ENCODE measurements at places on chromosomes 11 and 22. TPM values are rescaled to one million over a fixed set of nuclear protein-coding genes. Genes with fewer than 3 reads are reported as not detected.

DNA sequence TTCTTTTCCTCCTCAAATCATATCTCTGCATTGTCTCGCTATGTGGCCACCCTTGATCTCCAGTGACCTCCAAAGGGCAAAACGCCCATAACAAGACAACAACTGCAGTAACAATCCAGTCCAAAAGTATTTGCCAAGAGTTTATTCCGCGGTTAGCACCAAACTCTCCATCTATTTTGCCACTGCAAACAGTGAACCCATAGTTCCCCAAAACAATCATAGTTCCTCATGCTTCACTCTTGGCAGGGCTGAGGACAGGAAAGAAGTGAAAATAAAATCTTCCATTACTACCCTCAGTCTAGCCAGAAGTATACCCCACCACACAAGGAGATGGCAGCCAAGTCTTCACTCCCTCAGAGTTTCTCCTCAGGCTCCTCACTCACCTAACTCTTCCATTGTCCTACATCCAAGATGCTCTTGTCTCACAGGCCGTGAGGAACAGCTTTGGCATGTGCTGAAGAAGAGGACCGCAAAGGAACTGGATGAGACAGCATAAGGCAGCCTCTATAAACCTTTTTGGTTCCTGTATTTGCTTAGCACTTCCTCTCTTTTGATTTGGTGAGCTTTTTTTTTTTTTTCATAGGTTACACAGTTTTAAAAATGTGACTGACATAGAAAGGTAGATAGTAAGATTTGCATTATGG, at the start of gene LPXN:
Gene LPXN, minus strand, starts transcription at position 480 of the 644 bp plus-strand sequence. Its CDS starts 84 bp downstream, at position 396.
- H3K27me3 ChIP-seq: no peaks in the 10 kb centered on the region
- H3K4me3 ChIP-seq: peak within 1 kb of the TSS; percentile 72
- H3K4me1 ChIP-seq: peaks cover 57% of the 10 kb centered on the region

Gene IL17REL
- total RNA-seq: 0.09 TPM

DNA sequence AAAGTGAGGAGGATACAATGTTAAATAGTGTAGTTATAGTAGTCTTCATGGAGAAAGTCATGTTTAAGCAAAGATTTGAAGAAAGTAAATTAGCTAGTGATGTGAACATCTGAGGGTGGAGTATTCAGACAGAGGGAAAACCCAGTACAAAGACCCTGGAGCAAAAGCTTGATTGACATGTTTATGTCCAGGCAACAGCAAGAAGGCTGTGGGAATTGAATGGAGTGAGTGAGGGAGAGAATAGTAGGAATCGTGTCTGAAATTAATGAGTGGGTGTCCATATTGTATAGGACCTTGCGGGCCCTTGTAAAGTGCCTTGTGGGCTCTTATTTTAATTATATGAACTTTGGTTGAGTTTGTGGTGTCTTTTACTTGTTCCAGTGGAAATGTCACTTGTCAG, 424.1 kb upstream of the KIRREL3 start:
- H3K36me3 ChIP-seq: no peaks in the 10 kb centered on the region
- no peaks in the 10 kb centered on the region for H3K4me1 ChIP-seq
- no peak overlapping the region for H3K27ac ChIP-seq
- H3K4me3 ChIP-seq: no peak overlapping the region
- no peaks in the 10 kb centered on the region for H3K27me3 ChIP-seq
- DNase-seq: no peak

Gene SLC22A8
- not detected for total RNA-seq

- no peaks in the 10 kb centered on the region for H3K36me3 ChIP-seq
- peaks cover 24% of the 10 kb centered on the region for H3K4me1 ChIP-seq
- H3K27me3 ChIP-seq: no peaks in the 10 kb centered on the region
These were observed 62.7 kb downstream of the PAK1 start for GRCh38 chr11:77411137-77411707.

Gene MYEOV
- 1.2 TPM for total RNA-seq

Gene TMEM80
- total RNA-seq: 33.9 TPM

DNA sequence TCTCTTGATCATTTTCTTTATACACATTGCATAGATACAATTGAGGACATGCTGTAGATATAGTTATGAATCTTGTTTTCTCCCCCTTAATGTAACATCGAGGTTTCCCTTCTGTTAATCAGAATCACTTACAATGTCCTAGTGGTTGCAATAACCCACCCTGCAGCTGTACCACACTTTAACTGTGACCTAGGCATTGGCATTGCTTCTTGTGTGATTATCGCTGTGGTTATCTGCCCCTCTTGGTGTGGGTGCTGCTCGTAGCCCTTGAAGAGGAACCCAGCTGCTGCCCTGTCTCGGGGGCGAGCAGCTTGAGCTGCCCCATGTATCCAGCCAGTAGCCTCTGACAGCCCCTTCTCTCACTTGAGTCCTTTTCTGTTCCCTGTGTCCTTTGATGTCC, 1.5 kb downstream of the DGAT2 start:
- no peaks in the 10 kb centered on the region for H3K36me3 ChIP-seq
- DNase-seq: no peak
- peaks cover 24% of the 10 kb centered on the region for H3K27me3 ChIP-seq
- H3K4me3 ChIP-seq: no peak overlapping the region
- no peak overlapping the region for H3K27ac ChIP-seq

DNA sequence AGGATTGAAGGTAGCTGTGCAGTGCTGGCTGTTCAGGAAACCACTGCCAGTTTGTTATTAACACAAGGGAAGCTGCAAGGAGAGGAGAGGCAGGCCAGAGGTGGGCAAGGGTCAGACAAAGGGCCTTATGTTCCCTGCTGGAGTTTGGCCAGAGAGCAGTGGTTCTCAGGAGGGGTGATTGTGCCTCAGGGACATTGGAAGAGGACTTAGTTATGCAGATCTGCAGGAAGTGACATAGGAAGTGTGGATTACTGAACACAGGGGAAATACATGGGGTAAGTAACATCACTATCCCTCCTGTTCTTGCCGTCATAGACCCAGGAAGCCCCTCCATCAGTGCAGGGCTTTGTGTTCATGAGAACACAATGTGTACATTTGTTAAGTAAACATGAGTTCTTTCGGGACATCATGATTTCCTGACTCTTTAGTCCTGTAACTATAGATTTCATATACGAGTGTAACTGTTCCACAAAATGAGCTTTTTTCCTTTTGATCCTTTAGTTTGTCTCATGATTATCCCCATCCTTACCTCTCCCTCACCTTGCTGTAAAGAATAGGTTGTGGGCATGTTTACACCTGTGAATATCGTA, 5.9 kb downstream of the SRRD start:
- no peaks in the 10 kb centered on the region for H3K27me3 ChIP-seq
- H3K4me1 ChIP-seq: peaks cover 18% of the 10 kb centered on the region
- DNase-seq: no peak
- peaks cover 80% of the 10 kb centered on the region for H3K36me3 ChIP-seq
- H3K4me3 ChIP-seq: no peak overlapping the region

- H3K36me3 ChIP-seq: no peaks in the 10 kb centered on the region
- no peaks in the 10 kb centered on the region for H3K4me1 ChIP-seq
- no peak for DNase-seq
- H3K4me3 ChIP-seq: no peak overlapping the region
These were observed 793.5 kb upstream of the CNTN5 start for GRCh38 chr11:98227278-98227677.

Gene TREH
- 0.30 TPM for total RNA-seq

DNA sequence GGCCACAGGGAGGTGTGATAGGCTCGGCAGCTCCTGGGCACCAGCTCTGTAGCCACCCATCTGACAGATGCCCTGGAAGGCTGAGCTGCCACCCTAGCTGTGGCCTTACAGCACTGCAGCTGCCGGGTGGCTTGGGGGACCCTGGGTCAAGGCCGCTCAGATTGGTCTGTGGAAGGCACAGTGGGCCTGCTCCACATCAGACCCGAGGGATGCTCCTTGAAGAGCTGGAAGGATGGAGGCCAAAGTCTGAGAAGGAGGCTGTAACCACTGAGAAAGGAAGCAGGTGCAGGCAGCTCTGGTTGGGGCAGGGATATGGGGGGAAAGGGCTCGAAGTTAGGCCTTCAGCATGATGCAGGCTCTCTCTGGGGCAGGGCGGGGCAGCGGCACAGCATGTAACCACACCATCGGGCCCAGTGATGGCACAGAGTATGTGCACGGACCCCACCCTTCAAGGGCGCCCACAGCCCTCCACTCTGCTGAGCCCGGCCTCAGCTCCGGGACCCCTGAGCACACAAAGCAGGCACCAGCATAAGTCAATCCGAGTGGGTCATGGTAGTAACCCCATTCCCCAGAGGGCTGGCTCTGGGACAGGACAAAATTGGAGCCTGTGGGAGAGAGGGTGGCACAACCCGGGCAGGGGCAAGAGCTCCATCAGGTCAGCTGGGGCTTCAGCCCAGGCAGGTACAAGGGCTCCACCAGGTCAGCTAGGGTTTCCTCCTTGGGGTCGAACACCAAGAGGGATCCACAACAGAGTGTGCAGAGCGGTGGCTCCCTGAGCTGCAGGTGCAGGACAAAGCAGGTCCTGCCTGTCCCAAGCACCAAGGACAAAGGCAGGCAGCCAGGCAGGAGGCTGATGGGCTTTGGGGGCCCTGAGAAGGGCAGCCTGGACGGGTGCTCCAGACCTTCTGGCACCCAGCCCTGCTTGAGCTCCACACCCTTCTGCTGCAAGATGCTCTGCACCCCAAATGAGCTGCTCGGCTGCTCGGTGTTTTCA, 1511.1 kb downstream of the BRD1 start:
- no peak overlapping the region for H3K27ac ChIP-seq
- H3K4me3 ChIP-seq: no peak overlapping the region
- H3K4me1 ChIP-seq: no peaks in the 10 kb centered on the region
- DNase-seq: peak; percentile 32

- DNase-seq: peak; percentile 10
- H3K4me1 ChIP-seq: peaks cover 13% of the 10 kb centered on the region
- no peak overlapping the region for H3K4me3 ChIP-seq
These were observed 51.9 kb upstream of the PTPRJ start for GRCh38 chr11:47928426-47928825.

GRCh38 chr11:19711911-19712280, 741 bp upstream of the NAV2 start:
- H3K36me3 ChIP-seq: no peaks in the 10 kb centered on the region
- H3K27me3 ChIP-seq: peaks cover 19% of the 10 kb centered on the region
- peak; percentile 58 for DNase-seq
- H3K4me3 ChIP-seq: peak overlapping the region; percentile 61

Gene TRIM51
- total RNA-seq: not detected

Gene EHD1
- 73.4 TPM for total RNA-seq

DNA sequence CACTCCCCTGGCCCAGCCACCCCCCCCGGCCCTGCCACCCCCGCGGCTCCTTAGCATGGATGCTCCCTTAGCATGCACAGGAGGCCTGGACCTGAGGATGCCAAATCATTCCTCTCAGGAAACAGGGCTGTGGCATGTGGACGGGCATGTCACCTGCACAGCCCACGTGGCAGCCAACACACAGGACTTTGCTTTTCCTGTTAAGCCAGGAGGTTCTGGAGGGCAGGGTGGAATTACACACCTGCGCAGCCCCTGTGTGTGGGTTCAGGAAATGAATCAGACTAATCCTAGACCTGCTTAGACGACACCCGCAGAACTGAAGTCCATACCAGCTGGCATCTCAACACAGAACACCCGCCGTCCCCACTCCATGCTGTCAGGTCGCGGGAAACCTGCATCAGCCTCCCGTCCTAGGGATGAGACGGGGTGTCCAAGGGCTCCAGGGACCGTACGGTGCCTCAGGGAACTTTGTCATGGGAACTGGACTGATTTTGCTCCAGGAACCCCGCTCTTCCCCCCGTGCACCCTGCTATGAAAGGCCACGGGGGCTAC, 10.2 kb downstream of the CERK start:
- H3K27ac ChIP-seq: no peak overlapping the region
- no peaks in the 10 kb centered on the region for H3K27me3 ChIP-seq
- no peak for DNase-seq
- no peak overlapping the region for H3K4me3 ChIP-seq
- peaks cover 26% of the 10 kb centered on the region for H3K36me3 ChIP-seq

DNA sequence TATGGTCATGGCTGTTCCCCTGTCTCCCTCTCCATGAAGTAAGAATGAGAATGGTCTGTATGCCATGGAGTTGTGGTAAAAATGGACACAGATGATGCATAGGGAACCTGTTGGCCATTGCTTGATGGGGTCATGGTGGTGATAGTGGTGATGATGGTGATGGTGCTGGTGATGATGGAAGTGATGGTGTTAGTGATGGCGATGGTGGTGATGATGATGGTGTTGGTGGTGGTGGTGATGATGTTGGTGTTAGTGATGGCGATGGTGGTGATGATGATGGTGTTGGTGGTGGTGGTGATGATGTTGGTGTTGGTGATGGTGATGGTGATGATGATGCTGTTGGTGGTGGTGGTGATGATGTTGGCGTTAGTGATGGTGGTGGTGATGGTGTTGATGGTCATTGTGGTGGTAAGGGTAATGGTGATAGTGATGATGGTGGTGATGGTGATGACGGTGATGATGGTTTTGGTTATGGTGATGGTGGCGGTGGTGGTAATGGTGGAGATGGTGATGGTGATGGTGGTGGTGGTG, 5.1 kb upstream of the CACNA1I start:
- H3K4me3 ChIP-seq: no peak overlapping the region
- peaks cover 18% of the 10 kb centered on the region for H3K27me3 ChIP-seq
- H3K36me3 ChIP-seq: no peaks in the 10 kb centered on the region

DNA sequence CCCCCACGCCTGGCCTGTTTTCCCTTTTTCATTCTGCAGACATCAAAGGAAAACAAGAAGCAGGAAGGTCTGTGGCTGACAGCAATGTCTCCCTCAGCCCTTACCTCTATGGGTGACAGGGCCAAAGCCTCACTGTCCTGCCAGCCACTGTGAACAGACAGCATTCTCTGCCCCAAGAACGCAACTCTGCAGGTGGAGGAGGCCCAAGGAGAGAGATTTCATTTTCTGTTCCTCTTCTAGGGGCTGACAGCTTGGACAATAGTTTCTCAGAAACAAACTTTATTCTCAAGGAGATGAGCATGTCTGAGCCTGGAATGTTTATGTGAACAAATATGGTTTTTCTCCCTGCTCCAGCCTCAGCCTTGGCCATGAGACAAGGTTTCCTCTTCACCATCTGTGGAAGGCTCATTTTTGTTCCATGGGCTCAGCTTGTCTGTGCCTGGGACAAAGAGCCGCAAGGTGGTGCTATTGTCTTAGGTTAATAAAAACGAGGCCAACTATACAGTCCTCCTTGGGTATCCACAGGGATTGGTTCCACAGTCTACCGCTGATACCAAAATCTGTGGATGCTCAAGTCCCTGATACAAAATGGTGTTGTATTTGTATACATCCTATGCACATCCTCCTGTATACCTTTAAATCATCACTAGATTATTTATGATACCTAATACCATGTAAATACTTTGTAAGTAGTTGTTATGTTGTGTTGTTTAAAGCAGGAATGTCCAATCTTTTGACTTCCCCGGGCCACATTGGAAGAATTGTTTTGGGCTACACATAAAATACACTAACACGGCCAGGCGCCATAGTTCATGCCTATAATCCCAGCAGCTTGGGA, 5.8 kb downstream of the PIWIL3 start:
- peak; percentile 58 for DNase-seq
- no peaks in the 10 kb centered on the region for H3K36me3 ChIP-seq
- peaks cover 10% of the 10 kb centered on the region for H3K27me3 ChIP-seq
- no peaks in the 10 kb centered on the region for H3K4me1 ChIP-seq
- H3K4me3 ChIP-seq: no peak overlapping the region

- H3K27me3 ChIP-seq: no peaks in the 10 kb centered on the region
- no peaks in the 10 kb centered on the region for H3K36me3 ChIP-seq
- no peak for DNase-seq
- H3K4me3 ChIP-seq: no peak overlapping the region
- no peak overlapping the region for H3K27ac ChIP-seq
These were observed 124.5 kb downstream of the TRIM44 start for GRCh38 chr11:35787013-35787504.
